ENCODE measurements at places on chromosomes 12 and 14.

GRCh38 chr12:10736463-10736862 is 13.3 kb upstream of the YBX3 start:
- DNase-seq: no peak

- DNase-seq: no peak
Measured at GRCh38 chr14:69324341-69324931, 64.5 kb downstream of the GALNT16 start.

DNA sequence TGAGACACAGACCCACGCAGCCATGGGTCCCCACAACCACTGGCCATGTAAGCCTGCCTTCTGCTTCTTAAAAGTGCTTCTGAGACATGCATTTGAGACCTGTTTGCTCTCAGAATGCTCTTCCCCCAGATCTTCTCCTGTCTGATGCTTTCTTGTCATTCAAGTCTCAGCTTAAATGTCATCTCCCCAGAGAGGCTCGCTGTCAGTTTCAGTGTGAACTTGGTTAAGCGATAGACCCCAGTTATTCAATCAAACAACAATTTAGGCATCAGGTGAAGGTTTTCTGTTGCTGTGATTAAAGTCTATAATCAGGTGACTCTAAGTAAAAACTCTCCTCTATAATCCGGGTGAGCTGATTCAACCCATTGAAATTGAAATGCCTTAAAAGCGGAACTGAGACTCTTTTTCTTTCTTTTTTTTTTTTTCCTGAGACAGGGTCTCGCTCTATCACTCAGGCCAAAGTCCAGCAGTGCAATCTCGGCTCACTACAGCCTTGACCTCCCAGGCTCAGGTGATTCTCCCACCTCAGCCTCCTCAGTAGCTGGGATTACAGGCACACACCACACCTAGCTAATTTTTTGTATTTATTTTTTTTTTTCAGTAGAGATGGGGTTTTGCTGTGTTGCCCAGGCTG is 123.4 kb downstream of the KSR2 start:
- DNase-seq: no peak

DNA sequence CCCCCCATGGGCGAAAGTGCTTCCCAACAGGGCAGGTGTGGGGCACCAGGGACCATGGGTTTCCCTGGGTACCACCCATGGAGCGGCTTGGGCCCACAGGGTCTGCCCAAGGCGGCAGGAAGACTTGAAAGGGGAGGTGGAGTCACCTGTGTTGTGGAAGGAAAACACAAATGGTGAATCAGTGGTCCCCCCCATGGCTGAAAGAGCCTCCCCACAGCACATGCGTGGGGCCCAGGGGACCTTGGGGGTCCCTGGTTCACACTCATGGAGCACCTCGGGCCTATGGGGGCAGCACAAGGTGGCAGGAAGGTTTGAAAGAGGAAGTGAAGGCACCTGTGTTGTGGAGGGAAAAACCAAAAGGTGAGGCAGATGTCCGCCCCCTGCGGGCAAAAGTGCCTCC is 581.9 kb downstream of the ALG10 start:
- DNase-seq: no peak

GRCh38 chr12:100987552-100988521 is 193.3 kb downstream of the ANO4 start:
- peak; percentile 24 for DNase-seq

GRCh38 chr12:2359725-2360629 is 307.2 kb downstream of the CACNA1C start:
- DNase-seq: no peak

- no peak for DNase-seq
Measured at GRCh38 chr12:105561546-105562198, 231.2 kb downstream of the C12orf75 start.

DNA sequence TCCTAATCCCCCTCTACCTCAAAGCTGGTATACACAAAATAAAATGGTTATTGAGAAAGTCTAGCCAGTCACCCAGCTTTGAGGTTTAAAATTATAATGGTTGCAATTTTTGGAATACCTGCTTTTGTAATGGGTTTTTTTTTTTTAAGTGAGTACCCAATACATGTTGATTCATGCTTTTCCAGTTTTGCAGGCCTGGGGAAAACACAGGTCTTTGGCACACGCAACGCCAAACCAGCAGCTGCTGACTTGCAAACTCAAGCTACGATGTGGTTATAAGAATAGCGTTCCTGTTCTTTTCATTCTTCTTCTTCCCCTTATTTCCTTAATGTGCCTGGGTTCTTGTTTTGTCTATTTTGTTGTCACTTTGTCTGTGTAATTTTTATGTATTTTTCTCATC is 233.0 kb downstream of the EGLN3 start:
- DNase-seq: no peak

GRCh38 chr14:97709552-97709951 is 912.4 kb downstream of the VRK1 start:
- DNase-seq: no peak

DNA sequence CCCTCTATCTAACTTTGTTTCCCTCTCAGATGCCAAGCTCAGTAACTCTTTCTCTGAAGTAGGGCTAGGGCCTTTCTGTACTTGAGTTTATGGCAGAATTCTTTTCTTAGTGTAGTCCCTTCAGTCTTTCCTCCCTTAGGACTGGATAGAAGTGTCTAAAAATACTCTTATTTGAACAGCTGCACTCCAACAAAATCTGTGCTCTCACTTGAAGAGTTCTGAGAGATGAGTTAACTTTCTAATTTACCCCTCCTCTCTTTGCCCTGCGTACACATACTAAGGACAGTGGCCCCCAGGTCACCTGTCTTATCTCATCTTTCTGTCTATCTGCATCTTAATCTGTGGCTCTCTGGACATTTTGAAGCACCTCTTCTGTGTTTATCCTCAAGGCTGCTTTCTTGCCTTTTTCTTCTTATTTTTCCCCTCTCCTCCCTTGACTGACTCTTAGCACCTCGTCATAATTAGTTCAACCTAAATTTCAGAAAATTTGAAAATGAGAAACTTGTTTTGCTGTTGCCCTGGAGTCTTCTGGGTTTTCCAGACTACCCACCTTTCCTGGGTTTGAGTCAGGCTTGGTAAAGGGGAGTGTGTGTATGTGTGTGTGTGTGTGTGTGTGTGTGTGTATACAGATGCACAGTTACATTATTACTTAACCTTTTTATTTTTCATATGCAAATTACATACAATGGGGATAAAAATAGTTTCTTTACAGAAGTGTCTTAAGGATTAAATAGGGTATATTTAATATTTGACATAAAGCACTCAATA is 23.9 kb downstream of the NCKAP1L start:
- DNase-seq: no peak

- DNase-seq: no peak
Measured at GRCh38 chr14:79552778-79553177, 658.5 kb downstream of the DIO2 start.

- no peak for DNase-seq
Measured at GRCh38 chr12:52615912-52616311, 2.4 kb downstream of the KRT73 start.

DNA sequence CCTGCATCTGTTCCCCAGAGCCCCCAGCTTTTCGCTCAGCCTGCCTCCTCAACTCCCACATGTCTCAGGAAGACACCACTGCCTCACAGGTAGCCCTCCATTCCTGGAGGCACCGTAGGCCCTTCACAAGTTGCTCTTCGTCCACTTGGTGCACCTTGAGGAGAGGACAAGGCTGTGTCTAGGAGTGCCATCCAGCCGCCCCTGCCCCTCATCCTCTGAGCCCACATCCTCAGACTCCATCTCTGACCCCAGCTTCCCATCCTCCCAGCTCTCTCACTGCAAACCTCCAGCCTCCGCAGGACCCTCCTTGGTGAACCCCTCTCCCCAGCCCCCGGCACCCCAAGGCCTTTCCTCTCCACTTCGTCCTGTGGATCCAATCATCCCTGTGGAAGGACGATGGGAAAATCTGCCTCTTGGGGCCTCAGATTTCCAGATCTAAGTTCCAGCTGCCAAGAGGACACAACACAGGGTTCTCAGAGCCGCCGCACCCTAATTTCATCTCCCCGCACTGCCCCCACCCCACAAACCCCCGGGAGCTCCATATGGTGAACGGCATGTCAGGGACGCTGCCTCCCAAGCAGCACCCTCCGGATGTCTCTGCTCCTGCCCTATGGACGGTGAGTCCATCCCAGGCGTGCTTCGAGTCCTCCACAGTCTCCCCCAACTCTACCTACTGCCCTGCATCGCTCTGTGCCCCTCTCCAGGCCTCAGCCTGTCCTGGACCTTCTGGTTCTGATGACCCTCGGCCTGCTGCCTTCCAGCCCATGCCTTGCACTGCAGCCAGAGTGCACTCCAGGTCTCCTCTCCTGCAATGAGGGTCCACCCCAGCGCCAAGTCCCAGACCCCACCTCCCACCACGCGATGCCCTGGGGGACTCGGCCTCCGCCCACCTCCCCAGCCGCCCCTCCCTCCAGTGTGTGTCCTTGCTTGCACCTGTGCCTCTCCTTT is 314.1 kb upstream of the DIO3 start:
- DNase-seq: no peak

- DNase-seq: peak; percentile 71
Measured at GRCh38 chr12:107684990-107685359, 624 bp upstream of the PWP1 start.

- DNase-seq: no peak
Measured at GRCh38 chr12:104741077-104741476, 217.0 kb downstream of the SLC41A2 start.

- no peak for DNase-seq
Measured at GRCh38 chr12:93072340-93072739, 143.2 kb upstream of the EEA1 start.

GRCh38 chr14:70073924-70074566 is 114.7 kb downstream of the SLC8A3 start:
- DNase-seq: peak; percentile 85

DNA sequence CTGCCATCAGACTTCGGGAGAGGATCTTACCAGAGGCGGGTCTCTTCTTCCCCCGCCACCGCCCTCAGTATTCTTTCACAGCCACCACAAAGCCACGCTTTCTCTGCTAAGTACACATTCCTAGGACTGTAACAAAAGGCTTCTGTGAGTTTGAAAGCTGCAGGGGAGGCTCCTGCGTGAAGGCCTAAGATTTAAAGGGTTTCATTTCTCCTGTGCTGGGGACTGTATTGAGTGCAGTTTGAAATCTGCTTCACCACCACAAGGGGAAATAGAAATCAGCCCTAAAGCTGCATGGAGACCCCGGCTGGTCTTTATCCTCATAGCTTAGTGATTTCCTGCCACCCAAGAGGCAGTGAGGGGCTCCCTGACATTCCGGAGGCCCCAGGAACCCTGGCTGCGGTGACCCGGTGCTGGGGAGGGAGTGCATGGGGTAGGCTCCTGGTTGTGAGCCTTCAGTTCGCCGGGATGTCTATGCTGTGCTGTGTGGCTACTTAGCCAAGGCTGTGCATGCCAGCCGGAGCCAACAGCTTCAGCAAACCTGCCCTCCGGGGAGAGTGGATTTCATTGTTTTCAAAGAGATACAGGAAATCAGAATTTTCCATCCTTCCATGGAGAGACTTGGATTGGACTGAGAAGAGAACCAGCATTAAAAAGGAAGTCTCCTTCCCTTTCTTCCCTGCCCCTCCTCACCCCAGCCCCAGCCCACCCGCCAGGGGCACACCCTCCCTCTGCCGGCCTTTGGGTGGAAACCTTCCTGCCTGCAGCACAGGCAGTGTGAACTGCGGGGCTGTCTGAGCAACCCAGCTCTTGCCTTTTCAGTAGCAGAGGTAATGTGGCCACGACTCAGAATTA is 163.3 kb downstream of the ETV6 start:
- DNase-seq: no peak

GRCh38 chr14:73146111-73146510 is 9.8 kb downstream of the PSEN1 start:
- DNase-seq: no peak

GRCh38 chr12:125332900-125333299 is 267.7 kb downstream of the AACS start:
- DNase-seq: no peak

DNA sequence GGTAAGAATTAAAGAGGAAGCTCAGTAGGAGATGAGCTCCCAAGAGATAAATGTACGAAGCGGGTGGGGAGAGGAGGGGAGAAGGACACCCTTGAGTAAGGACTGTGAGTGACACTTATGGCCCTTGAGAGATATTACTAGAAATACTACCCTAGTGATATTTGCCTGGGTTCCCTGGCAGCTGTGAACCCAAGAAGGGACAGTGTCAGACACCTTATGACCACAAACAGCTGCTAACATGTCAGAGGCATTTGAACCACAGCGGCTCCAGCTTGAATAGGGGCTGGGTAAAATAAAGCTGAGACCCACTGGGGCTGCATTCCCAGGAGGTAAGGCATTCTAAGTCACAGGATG is 19.6 kb upstream of the SLC6A12 start:
- no peak for DNase-seq

- DNase-seq: no peak
Measured at GRCh38 chr12:114006482-114007425, 40.6 kb upstream of the RBM19 start.

- DNase-seq: no peak
Measured at GRCh38 chr12:94289461-94290312, 141.3 kb downstream of the PLXNC1 start.

GRCh38 chr12:112906712-112907414 is at the start of gene OAS1:
Gene OAS1, plus strand, starts transcription at chr12:112906962. Its CDS starts 78 bp downstream, at chr12:112907040.
- DNase-seq: peak; percentile 79

DNA sequence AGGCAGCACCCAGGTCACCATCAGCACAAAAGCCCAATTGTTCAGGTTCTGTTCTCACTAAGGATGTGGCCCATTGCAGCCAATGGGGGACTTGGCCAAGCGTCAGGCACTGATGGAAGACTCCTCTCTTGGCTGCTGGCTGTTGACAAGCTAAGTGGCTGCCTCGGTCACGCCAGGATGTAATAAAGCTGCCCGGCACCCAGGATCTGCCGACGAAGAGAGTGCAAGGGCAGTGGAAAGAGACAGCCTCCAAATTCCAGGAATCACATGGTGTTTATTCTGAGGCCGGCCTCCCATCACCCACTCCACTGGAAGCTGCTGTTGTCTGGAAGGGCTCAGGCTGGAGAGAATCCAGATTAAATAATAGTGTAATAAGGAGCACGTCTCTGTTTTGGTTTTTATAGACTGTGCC is 451.8 kb upstream of the TBX3 start:
- DNase-seq: peak; percentile 35

DNA sequence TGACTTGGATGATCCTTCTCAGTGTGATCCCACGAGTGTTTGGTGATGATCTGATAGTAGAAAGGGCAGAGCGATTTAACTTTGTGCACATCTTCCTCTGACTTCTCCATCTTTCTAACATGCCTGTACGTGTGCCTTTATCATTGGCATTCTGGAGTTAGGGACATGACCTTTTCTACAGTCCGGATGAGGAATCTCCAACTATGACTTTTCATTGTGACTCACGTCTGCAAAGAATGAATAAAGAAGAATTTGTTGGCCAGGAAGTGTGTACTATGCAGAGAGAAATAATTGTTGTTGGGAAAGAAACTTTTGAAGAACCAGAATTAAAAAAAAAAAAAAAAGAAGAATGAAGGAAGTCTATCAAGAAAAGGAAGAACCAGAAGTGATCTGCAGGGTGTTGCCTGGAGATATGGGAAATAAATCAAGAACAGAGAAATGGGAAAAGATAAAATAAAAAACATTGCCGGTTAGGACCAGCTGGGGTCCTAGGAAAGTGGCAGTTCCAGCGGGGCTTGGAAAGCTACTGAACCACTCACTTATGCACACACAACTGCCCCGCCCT is 25.3 kb downstream of the PPFIBP1 start:
- DNase-seq: peak; percentile 34
